NB4 (cell line): ENCODE measurements at places on chromosomes 2 and 18.

DNA sequence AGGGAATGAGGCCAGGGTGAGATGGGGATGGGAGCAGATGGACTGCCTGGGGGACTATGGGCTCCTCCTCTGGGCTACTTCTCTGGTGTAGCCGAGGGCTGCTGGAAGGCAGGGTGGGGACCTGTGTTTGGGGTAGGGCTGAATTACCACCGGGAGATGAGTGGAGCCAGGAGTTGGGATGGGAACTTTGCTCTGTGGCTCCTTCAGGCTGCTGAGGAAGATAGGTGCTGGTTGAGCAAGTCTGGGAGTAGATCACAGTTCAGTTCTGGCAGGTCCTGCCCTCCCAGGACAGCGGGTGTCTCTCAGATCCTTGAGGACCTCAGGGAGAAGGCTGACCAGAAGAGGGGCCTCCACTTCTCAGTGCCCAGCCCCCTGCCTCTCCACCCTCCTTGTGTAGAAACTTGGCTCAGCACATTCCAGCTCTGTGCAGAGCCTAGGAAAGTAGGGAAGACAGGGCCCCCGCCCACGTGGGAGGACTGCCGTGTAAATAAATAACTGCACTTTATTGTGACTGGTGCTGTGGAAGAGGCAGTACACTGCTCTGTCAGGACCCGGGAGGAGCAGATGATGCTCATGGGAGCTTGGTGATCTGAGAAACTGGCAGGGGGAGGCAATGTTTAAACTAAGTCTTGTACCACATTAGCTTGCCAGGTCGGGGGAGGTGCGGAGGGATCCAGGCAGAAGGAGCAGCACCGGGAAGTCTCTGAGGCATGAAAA lies 15.3 kb downstream of the TET3 start:
- no peak for DNase-seq

- peak; percentile 35 for DNase-seq
Observed at GRCh38 chr2:144268036-144268678, 251.8 kb downstream of the ZEB2 start.

DNA sequence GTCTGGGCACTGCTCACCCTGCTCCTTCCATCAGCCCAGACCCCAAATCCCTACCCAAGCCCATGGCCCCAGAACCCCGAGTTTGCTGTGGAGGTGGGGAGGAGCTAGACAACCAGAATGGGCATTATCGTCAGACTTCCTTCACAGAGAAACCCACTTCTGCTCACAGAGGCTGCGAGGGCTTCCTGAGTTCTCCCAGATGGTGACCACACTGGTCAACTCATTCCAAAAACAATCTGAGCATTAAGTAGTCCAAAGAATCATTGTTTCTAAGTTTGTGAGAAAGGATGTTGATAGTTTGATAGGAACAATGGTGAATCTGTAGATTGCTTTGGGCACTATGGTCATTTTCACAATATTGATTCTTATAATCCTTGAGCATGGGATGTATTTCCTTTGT lies 60.2 kb downstream of the LRRC30 start:
- DNase-seq = no peak

DNA sequence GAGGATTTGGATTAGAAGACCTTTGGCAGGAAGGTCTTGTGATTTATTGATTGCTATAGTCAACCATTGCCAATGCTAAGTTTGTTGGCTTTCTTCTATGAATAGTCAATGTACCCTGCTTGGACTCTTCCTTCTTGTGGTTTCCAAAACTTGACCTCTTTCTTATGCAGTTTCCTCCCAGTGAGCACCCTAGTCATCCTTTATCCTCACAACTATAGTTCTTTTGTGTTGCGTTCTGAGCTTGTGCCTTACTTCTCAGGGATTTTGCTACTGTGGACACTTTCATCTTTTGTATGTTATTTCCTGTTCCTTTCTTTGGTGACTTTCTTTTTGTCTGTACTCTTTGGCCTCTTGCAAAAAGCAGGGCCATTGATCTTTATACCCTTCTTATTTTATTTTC lies 168.2 kb downstream of the LRRTM1 start:
- DNase-seq = no peak

DNA sequence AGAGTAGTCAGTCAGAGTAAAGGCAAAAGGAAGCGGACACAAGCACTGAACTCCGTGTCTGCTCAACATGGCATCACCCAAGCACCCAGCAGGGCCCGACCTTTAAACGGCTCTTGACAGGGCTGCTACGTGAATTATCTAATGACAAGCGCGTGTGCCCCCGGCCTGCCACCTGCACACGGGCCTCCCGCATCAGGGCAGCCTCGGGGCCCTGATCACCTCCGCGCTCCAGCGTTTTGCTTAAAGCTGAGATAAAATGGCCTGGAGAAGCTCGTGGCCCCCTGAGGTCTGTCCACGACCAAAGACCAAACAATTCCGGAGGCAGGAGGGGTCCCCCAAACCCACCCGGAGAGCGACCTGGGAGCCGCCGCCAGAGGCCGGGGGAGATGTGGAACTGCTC lies 376 bp downstream of the NDUFA10 start:
- DNase-seq = peak; percentile 52

GRCh38 chr18:10081492-10081891 lies 167.7 kb downstream of the VAPA start:
- DNase-seq = no peak
